Hepatic stellate cell (primary cell): ENCODE measurements at places on chromosomes 12 and 14.
A peak's percentile ranks its signal among the peaks of the same experiment; 100 is the strongest.

- no peak for DNase-seq
Observed at GRCh38 chr12:80715713-80716249, 931 bp upstream of the MYF5 start.

DNA sequence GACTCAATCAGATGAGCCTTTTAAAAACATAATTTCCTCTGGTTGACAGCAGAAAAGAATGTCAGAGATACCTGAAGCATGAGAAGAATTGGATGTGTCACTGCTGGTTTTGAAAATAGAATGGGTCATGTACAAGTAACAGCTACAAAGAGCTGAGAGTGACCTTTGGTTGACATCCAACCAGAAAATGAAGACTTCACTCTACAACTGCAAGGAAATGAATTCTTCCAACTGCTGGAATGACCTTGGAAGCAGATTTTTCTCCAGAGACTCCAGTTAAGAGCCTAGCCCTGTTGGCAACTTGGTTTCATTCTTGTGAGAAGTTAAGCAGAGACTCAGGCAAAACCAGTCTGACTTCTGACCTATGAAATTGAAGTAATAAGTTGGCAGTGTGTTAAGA lies 505.9 kb downstream of the SLC16A7 start:
- no peak for DNase-seq

DNA sequence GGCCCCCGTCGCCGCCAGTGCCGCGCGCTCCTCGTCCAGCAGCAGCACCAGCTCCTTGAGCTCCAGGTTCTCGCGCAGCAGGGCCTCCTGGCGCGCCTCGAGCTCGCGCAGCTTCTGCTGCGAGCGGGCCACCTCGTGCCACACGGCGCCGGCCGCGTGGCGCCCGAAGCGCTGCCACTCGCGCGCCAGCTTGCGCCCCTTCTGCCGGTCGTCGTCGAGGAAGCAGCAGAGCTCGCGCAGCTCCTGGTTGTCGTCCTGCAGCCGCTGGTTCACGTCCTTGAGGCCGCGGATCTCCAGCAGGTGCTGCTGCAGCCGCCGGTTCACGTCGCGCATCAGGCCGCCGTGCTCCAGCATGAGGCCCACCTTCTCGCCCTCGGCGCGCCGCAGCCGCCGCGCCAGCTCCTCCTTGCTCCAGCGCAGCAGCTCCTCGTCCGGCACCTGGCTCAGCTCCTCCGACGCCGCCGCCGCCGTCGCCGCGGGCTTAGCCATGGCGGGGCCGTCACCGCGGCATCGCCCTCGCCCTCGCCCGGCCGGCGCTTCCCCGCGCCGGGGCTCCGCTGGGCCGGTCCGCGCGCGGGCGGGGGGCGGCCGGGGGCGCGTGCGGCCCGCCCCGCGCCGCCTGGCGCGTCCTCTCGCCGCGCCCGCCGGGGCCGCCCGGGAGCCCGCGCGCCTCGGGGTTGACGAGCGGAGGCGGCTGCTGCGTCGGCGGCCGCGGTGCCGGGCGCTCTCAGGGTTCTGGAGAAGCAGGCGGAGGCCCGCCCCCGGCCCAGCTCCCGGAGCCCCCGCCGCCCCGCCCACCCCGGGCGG lies at the start of gene CCDC85C:
Gene CCDC85C (minus strand): TSS at position 737 of the 807 bp plus-strand sequence. CDS start 248 bp downstream, at position 489.
- peak; percentile 48 for DNase-seq

DNA sequence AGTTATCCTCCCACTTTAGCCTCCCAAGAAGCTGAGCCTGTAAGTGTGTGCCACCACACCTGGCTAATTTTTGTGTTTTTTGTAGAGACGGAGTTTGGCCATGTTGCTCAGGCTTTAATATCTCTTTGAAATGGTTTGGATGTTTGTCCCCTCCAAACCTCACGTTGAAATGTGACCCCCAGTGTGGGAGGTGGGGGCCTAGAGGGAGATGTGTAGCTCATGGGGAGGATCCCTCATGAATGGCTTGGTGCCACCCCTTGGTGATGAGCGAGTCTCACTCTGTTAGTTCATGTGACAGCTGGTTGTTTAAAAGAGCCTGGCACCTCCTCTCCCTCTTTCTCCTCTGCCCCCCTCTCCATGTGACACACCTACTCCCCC lies 23.6 kb upstream of the TTC7B start:
- no peak for DNase-seq

GRCh38 chr14:79337761-79338160 lies 873.5 kb downstream of the DIO2 start:
- no peak for DNase-seq

- DNase-seq: no peak
Observed at GRCh38 chr14:46404865-46405811, 246.4 kb downstream of the RPL10L start.

DNA sequence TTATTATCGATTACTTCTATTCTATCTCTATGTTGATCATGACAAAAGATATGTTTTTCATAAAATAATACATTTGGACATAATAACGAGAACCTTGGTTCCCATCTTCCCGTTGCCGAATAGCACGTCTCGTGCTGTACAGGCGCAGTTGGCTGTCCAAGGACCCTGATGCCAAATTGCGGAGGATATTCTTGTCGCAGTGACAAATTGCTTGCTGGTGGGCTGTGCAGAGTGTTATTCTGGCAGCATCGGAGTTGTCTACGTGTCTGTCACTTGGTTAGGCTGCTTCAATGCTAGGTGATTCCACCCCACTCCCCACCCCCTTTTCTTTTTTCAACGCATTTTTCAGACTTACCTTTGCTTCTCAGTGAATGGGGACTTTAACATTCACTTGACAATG lies 546.8 kb downstream of the PRKD1 start:
- DNase-seq: no peak

DNA sequence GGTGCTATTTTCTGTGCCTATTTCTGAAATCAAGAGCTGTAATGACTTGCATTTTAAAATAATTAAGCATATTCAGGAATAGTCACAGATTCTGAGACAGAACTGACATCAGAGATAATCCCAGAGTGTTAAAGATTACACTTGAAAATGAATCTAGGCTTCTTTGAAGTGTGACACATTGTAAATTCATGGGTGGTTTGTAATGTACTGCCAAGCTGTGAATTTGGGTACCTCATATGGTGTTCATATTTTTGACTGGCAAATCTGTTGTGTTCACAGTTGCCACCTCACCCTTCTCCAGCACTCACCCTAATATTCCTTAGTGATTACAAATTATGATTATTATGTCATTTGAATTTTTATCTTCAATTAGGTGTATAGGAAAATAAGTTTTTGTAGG lies 78.5 kb upstream of the CSRP2 start:
- no peak for DNase-seq

DNA sequence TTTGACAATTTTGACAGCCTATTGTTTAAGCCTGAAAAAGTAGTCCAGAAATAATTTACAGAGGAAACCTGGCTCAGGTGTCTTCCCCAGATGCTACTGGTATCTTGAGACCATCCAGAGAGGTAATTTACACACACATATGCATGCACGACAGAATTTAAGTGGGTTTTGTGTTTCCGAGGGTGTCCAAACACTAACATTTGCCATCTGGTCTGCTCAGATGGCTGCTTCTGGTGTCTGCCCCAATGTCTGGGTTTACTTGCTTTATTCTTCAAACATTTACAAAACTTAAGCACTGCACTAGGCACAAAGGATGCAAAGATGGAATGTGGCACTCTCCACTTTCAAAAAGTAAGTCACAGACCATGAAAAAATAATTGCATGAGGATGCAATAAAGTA lies 226.6 kb upstream of the EGLN3 start:
- DNase-seq: no peak

DNA sequence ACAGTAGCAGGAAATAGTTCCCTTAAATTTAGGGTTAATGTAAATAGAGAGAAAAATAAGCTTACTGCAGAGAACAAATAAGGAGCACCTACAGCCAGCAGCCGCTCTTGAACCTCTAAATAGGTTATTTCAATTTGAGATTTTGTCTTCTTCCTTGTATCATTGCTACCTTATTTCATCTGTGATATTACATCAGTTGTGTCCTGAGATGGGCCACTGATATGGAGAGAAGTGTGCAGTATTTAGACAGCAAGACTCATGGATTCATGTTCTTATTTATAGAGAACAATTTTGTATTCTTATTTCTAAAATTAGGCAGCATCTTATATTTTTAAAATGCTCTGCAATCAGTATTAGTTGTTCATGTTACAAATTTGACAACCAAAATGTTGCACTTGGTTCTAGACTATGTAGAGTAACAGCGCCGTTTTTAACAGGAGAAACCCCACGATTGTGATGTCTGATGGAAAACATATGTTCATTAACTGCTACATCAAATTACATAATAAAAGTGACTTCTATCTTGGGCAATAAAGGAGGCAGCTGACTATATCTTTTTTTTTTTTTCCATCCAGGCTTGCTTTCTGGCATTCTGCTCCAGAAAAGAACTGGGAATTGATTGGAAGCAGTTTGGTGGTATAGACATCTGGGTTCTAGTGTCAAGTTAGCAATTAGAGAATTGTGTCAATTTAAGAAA lies 117.9 kb downstream of the CAND1 start:
- no peak for DNase-seq

GRCh38 chr12:52790427-52791270 lies 5.3 kb downstream of the KRT3 start:
- no peak for DNase-seq

GRCh38 chr12:71782017-71782416 lies 27.4 kb downstream of the RAB21 start:
- DNase-seq: no peak

DNA sequence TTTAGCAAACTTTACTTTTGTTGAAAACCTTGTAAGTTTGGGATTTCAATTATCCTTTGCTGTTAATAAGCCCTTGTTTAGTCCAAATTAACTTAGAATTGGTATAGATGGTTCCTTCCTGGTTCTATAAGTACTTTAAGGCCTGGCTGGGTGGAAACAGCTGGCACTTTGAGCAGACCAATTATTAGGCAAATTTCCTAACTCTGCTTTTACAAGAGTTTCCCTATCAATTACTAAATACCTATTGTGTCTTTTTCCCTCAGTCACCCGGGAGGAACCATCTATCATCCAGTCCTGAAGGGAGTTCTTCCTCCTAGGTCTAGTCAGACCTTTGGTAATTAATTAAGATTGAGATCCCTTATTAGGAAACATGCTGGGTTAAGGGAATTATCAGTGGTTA lies 138.0 kb downstream of the SLC38A6 start:
- DNase-seq: no peak

- DNase-seq: no peak
Observed at GRCh38 chr12:100359248-100359647, 2.4 kb downstream of the SLC17A8 start.

DNA sequence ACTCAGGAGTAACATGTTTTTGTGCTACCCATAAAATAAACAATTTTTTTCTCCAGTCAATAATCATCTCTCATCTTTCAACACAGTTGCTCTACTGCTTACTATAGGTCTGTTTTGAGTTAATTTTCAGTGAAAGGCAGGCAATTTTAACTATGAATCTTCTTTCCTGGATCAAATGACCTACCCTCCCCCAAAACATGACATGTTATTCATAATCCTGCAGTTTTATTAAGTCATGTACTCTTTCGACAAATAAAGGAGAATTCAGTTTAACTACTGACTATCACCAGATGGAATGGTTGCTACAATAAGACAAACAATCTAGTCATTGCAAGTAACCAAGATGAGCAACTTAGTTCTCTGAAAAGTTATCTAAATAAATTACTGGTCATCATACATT lies 106.0 kb upstream of the FAR2 start:
- peak; percentile 12 for DNase-seq

DNA sequence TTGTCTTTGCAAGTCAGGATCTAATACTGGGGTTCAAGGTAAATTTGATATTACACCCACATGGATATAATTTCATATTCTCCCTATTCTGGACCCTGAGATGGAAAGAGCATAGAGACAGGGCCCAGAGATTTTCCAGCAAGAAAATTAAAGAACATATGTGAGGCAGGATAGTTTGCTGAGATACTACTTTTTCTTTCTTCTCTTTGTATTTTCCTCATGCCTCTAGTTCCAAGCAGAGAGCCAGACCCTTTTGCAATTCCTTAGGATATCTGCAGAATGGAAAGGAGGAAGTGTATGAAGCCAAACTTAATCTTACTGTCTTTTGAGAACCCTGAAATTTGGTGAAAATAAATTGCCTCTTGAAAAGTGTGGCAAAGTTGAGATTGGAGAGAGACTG lies 34.0 kb upstream of the RNASE3 start:
- no peak for DNase-seq

DNA sequence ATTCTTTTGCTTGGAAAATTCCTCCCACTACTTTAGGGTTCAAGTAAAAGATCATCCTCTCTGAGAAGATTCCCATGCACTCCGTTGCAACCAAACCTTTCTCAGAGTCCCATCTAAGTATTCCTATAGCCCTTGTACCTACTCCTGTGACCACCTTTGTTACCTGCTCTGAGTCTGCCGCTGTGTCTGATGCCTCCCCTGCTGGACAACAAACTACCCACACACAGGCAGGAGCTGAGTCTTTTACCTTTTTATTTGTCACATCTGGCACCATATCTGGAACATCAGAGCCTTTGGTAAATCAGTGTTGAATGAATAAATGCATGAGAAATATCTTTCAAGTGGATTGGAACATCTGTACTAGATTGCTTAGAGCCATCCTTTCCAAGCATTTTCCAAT lies 82.1 kb upstream of the FLRT2 start:
- DNase-seq: no peak

- DNase-seq: no peak
Observed at GRCh38 chr14:20143911-20144310, 5.3 kb downstream of the OR4N5 start.

- DNase-seq: no peak
Observed at GRCh38 chr14:21267886-21268616, 1.2 kb downstream of the HNRNPC start.

GRCh38 chr12:109540526-109541412 lies 32.5 kb downstream of the MMAB start:
- no peak for DNase-seq

- no peak for DNase-seq
Observed at GRCh38 chr14:90512329-90512991, 115.6 kb downstream of the CALM1 start.

DNA sequence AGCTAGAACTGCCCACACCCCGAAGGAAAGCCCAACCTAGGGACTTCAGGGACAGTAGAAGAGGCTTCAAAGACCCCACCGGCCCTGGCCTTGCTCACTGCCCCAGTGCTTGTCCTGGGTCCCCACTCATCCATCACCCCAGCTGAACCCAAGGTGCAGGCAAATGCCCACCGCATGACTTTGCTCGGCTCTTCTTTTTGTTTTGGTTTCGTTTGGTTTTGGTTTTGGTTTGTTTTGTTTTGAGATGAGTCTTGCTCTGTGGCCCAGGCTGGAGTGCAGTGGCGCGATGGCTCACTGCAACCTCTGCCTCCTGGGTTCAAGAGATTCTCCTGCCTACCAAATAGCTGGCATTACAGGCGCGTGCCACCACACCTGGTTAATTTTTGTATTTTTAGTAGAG lies 9.0 kb downstream of the CCDC85C start:
- no peak for DNase-seq

GRCh38 chr12:89038831-89039512 lies 313.3 kb downstream of the DUSP6 start:
- no peak for DNase-seq

GRCh38 chr12:128047266-128048060 lies 219.5 kb upstream of the TMEM132C start:
- DNase-seq: no peak

DNA sequence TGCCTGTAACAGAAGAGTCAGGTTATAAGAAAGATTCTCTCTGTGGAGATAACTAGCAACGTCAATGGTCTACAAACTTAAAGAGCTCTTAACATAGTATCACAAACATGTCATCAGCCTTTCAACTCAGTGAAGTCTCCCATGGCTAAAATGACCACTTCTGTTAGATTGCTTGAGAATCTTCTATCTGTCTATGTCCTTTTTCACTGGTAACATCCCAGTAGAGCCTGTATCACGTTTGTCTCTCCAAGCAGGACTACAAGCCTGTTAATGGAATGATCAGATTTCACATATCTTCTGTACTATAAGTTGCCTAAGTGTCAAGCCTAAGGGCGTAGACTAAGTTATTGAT lies 50.7 kb downstream of the SLC2A13 start:
- DNase-seq: no peak

- peak; percentile 3 for DNase-seq
Observed at GRCh38 chr12:88993651-88994050, 358.6 kb downstream of the DUSP6 start.
